ENCODE measurements at places on chromosomes 2 and 18.

GRCh38 chr2:239214725-239215124 lies 186.1 kb downstream of the HDAC4 start:
- DNase-seq, result no peak

- no peak for DNase-seq
These were observed 785 bp downstream of the CLASP1 start for GRCh38 chr2:121648206-121649148.

- DNase-seq, result no peak
These were observed 65.1 kb downstream of the SIGLEC15 start for GRCh38 chr18:45890606-45891005.

GRCh38 chr2:84969511-84970209 lies 1.3 kb upstream of the KCMF1 start:
- no peak for DNase-seq

DNA sequence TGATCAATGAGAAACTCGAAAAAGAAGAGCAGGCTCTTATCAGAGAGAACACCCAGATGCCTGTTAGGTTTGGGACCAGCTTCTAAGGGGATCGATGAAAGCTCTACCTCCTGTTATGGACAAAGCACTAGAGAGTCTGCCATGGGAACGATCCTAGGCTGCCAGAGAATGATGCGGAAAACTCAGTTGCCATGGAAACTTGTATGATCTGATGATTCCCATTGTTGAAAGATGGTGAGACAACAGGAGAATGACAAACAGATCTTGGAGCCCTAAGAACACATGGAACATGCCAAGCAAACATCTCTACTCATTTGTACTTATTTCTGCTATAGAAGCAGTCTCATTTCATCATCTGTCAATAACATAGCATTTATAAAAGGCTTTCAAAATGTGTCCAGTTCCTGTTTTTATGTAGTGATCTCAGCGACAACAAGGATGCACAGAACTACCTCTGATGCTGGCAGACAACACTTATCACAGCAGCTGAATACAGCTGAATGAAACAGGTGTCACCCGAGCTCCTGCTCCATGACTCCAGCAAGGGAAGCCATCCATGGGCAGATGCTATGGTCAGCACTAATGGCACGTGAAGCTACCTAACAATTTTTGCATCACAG lies 59.6 kb downstream of the NCKAP5 start:
- DNase-seq, result no peak
